ENCODE measurements at places on chromosomes 2 and 18.

GRCh38 chr2:48200620-48201293, 294.5 kb upstream of the FBXO11 start:
- no peak for DNase-seq

DNA sequence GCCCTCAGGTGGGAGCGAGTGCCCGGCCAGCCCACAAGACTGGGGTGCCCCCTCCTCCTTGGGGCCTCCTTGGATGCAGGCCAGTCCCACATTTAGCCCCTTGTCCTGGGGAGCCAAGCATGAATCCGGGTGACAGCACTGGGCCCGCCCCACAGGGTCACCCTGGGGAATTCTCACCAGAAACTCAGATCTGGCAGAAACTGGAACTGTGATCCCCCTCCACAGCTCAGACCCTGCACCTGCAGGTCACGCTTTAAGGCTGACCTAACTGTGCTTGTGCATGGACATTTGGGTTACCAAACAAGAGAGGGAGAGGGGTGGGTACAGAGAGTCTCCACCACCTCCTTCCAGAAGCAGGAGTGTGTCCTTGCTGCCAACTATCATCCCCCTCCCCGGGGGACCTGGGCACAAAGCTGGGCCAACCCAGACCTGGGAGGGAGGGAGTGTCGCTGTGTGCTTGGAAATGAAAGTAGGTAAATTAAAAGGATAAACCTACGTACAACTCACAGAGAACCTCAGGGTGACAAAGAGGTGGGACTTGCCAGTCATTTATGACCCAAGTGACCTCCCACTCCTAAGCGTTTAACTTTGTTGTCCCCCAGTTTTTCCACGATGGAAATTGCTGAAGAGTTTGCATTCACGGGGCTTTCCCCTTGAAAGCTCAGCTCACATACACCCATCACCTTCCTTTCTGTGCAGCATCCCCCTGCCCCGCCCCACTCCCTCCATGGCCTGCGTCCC, 9.1 kb downstream of the ITM2C start:
- DNase-seq, result no peak

DNA sequence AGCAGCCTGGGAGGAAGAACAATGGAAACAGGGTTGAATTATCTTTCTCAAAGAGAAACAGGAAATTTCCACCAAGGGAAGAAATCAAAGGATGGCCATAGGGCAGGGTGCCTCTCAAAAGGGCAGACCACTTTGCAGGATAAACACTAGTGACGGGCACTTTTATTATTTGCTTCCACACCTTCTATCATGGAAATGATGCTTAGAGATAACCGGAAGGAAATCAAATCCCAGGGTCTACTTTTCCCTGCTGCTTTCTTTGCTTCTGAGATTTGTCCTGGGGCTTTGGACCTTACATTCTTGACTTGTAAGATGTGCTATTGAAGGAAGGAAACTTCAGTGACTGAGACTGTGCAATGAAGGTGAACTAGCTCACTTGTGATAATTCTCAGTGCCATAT, 1.1 kb upstream of the SCN9A start:
- no peak for DNase-seq

GRCh38 chr2:55045780-55046179, 4.5 kb downstream of the RTN4 start:
- no peak for DNase-seq

GRCh38 chr2:24580561-24580960, 89.5 kb downstream of the NCOA1 start:
- DNase-seq, result no peak

- no peak for DNase-seq
Observed at GRCh38 chr2:134170294-134170693, 83.6 kb upstream of the MGAT5 start.

DNA sequence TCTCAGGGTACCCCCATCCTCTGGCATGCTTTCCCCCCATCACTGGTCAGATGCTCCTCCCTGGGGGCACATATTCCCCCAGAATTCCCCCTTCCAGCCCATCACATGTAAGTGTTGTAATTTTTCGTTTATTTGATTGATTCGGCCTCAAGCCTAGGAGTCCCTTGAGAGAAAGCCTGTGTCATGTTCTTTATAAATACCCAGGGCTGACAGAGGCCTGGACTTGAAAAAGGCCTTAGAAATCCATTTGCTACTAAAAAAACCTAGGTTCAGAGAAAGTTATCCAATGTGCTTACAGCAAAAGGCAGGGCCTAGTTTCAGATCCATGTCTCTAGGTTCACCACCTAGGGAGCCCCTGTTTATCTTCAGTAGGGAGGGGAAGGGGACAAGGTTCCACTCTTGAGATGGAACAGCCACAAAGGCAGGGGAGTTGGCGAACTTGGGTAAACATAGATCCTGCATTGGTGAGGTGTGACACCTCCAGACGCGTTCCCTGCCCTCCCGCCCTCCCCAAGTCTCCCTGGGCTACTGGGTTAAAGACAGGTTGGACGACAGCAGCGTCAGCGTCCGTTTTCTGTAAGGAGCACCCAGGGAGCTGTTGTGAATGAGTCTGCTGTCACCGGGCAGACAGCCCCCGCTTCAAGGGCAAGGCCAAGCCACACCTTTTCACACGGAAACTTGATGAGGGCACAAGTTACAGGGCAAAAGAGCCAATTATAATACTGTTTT, 147.8 kb downstream of the EN1 start:
- DNase-seq, result no peak

- DNase-seq, result no peak
Observed at GRCh38 chr2:169452080-169452479, 27.2 kb upstream of the BBS5 start.

DNA sequence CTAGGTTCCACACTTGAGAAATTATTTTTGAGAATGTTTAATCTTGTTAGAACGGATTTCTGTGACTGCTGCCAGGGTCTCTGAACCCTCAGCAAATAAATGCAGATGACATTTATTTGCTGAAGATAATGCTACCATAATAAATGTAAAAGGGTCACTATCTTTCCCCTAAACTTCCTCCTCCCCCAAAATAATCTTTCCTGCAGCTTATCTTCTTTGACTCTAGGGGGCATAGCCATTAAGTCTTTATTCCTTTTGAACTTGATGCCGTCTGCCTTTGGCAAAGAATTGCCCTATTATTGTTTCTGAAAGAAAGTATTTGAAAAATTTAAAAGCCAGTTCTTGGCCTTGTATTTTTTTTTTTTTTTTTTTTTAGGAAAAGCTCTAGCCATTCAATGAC, 63.6 kb upstream of the ACSL3 start:
- no peak for DNase-seq

- DNase-seq, result no peak
Observed at GRCh38 chr2:96414161-96414710, 78.7 kb downstream of the NCAPH start.

DNA sequence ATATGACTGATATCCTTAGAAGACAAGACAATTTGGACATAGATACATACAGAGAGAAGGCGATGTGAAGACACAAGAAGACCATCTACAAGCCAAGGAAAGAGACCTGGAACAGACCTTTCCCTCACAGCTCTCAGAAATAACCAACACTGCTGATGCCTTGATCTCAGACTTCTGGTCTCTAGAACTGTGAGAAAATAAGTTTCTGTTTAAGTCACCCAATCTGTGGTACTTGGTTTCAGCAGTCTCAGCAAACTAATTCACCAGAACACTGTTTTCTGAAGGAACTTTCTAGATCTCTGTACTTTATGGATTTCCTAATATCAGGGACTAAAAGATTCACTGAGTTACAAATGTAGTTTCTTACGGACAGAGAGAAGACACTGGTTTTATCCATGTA, 58.8 kb downstream of the NAB1 start:
- no peak for DNase-seq

DNA sequence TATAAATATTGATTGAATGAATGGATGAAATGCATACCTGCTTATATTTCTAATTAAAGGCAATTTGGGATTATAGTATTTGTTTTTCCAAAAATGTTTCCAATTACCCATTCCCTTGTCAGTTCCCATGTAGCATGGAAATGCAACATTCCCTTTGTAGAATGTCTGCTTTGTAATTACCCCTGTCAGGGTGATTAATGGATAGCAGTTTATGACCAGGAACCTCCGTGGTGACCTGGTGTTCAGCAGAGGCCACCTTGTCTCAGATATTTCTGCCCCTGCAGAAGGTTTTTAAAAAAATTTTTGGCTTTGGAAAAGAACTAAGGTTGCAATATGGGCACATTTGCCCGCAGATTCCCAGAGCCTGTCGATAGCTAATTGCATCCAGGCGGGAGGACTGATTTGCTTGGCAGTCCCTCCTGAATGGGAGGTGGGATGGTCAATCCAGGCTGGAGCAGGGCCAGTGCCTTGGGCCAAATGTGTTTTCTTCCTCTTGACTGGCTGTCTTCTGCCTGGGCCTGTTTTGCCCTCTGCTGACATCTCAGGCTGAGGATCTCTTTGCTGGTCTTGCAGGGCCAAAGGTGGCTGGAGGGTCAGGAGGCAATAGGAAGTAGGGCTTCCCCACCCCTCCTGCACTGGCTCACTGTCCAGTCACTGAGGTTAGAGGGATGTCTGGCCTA, 82.1 kb downstream of the TMEM182 start:
- no peak for DNase-seq
